ENCODE measurements at places on chromosomes 4 and X.

- DNase-seq, result no peak
These were observed 19.1 kb downstream of the RNF212 start for GRCh38 chr4:1094336-1094690.

DNA sequence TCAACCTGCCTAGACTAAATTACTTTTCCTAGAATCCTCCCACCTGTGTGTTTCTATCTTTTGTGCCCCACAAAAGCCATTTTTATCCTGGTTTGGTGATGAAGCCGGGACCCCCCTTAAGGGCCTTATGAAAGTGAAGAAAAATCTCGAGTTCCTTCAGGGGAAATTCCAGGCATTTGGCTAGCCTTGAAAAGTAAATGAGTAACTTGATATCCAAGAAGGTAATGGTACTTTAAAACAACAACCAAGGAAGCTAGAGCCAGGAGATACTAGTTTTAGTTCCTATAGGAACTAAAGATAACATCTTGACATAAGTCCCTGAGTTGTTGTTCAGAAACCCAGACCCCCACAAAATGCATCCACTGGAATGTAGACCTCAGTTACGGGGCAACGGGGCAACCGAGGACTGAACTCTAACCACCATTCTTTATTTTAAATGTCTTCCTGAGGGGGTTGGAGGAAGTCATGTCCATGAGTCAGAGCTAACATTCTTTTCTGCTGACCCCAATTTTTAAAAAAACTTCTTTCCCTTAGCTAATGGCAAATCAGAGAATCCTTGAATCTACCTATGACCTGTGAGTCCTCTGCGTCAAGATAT lies 73.9 kb downstream of the VCX3A start:
- no peak for DNase-seq

DNA sequence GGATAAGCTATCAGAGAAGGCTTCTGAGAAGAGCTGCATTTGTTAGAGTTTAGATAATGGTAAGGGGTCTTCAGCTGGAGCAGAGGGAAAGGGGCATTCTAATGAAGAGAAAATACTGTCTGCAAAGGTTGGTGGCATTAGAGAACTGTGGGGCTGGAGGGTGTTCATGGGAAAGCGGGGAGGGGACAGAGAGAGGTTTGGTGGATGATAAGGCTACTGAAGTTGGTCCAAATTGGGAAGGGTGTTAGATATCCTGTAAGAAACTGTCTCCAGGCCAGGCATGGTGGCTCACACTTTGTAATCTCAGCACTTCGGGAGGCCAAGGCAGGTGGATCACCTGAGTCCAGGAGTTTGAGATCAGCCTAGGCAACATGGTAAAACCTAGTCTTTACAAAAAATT lies 59.9 kb downstream of the AFF1 start:
- no peak for DNase-seq

GRCh38 chr4:105345838-105346237 lies 128.0 kb downstream of the PPA2 start:
- DNase-seq, result no peak

- peak; percentile 49 for DNase-seq
These were observed at the start of gene MTMR1 for GRCh38 chrX:150692831-150693724. TSS of gene MTMR1 (plus strand) at chrX:150693396. CDS start at chrX:150693531, 135 bp downstream.

DNA sequence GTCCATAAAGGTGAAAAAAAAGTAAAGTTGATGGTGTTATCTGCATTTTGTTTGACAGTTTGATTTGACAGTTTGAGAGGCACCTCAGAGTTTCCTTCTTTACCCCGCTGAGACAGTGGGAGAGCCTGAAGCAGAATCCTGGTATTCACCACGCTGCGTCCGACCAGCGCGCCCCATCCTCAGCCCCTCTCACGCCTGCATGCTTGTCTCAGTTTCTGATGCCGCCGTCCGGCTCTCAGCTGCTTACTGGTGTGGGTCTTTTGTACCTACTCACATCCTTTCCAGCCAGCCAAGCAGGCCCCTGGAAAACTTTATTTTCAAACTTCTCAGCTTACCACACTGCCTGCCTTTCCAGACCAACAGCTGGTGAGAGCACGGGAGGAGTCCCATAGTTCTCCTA lies 175.2 kb downstream of the DCLK2 start:
- no peak for DNase-seq
